ENCODE measurements at places on chromosomes 5 and 9.
A peak's percentile ranks its signal among the peaks of the same experiment; 100 is the strongest.

- DNase-seq = no peak
These were observed 1.6 kb downstream of the FNIP1 start for GRCh38 chr5:131795228-131795627.

DNA sequence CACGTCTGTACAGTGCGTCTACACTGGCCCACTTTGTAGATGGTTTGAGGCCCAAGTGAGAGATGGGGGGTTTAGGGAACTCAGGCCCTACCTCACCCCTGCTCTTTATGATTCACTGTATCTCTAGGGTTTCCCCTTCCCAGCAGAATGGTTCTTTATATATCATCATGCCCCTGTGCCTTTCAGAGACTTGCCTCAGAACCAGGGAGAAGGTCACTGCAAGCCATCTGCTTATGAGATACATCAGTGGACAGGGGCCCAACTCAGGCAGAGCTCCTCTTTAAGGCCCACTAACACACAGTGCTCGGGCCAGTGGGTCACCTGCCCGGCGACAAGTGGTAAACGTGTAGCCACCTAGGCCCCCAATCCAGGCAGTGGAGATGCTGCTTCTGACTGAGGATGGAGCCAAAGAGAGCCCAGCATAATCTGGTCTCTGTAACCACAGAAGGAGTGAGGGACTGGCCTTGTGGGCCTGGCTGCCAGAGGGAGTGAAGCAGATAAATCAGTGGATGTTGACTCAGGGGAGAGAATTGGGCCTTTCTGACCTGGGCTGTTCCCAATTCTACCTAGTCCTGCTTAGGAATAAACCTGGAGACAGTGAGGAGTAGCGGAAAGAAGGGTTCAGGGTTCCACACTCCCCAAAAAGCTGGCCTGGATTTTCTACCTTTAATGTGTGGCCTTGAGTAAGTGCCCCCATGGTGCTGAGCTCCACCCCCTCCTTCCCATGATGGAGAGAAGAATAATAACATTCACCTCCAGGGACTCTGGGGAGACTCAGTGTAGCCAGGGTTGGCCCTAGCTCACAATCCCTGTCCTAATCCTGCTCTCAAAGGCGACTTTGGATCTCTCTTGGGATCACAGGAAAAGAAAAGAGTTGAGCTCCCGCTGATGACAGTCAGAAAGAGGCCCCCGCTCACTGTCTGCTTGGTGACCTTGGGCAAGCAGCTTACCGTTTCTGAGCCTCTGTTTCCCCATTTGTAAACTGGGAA, 2.8 kb upstream of the DUSP1 start:
- DNase-seq = no peak

- DNase-seq = no peak
These were observed 221.3 kb downstream of the PIK3R1 start for GRCh38 chr5:68436686-68437520.

GRCh38 chr9:4324513-4324912, 24.6 kb upstream of the GLIS3 start:
- no peak for DNase-seq

GRCh38 chr5:72817076-72817481, 618 bp downstream of the TNPO1 start:
- DNase-seq = peak; percentile 27

GRCh38 chr9:72139226-72139625, 10.0 kb upstream of the GDA start:
- no peak for DNase-seq

GRCh38 chr9:98087420-98088354, 31.2 kb downstream of the NANS start:
- no peak for DNase-seq

GRCh38 chr9:106104887-106105286, 410.5 kb downstream of the TMEM38B start:
- DNase-seq = no peak

GRCh38 chr9:111957856-111958631, 61.4 kb downstream of the UGCG start:
- DNase-seq = no peak

DNA sequence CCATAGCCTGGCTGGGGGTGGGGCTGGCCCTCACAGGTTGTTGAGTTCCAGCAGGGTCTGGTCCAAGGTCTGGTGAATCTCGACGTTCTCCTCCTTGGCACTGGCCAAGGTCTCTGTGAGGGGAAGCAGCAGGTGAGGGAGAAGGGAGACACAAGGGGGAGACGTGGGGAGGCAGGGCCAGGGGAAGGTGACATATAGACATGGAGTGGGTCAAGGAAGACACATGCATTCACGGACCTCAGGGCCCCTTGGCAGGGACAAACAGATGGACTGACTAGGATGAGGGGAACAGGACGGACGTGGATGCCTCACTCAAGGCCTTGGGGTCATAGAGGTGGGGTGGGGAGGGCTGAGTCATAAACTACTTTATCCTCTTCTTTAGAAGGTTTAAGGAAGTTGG, 7.7 kb downstream of the TPM2 start:
- DNase-seq = no peak

DNA sequence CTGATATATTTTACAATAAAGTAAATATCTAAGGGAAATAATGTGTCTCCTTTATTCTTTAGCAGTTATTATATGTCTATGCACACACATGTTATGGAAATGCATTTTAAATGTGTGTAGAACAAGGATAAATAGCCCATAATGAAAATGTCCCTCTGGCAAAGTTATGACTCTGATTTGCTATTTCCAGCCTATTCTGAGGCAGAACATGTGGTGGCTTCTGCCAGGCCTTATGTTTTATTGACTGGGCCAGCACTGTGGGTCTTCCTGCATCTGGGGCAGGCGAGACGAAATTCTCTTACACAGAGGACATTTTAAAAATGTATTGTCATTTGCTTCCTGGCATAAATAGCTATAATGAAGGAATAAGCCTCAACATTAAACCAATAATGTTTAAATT, 52.8 kb downstream of the S1PR3 start:
- no peak for DNase-seq

DNA sequence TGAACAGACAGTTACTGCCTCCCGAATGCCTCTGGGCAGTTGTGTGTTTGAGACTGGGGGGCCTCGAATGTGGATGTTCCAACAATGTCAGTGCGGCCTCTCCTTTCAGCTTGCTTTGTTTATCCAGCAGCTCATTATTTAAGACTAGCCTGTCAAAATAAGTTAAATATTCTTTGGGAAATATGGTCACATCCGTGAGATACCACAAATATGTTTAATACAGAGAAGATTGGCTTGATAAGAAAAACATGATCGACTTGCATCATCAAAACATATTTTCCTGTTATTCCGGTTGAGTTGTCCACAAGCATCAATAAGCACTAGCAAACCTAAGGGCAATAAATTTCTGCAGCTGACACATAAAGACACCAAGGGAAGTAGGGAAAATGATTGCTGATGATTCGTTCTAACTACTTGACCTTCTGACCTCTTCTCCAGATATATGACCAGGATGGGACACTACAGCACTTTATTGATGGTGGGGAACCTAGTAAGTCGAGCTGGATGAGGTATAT, 66.5 kb downstream of the PRDM6 start:
- DNase-seq = no peak

- DNase-seq = no peak
These were observed 57.4 kb upstream of the SV2C start for GRCh38 chr5:76025790-76026189.

- no peak for DNase-seq
These were observed 122.3 kb downstream of the MAST4 start for GRCh38 chr5:66718374-66719002.

- DNase-seq = no peak
These were observed 20.9 kb upstream of the ASTN2 start for GRCh38 chr9:117435630-117436261.

All from posterior cingulate gyrus (tissue), 11 donors.